ENCODE measurements at places on chromosomes 7 and 10.

DNA sequence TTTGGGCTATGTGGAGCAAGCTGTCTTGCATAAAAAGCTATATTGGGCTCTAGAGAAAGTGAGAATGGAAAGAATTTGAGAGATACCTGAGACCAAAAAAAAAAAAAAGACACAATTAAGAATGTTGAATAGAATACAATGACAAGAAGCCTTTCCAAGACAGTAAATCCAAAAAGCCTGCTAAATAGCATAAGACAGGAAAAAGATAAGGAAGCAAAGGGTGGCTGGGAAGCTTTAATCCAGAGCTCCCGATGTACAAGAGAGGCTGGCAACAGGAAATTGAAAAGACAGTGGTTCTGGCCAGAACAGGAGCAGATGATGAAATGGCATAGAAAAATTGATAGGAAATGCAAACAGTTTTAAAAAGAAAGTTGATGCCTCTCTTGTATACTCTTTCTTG, 174.9 kb downstream of the CACNA2D1 start:
- no peak for DNase-seq

DNA sequence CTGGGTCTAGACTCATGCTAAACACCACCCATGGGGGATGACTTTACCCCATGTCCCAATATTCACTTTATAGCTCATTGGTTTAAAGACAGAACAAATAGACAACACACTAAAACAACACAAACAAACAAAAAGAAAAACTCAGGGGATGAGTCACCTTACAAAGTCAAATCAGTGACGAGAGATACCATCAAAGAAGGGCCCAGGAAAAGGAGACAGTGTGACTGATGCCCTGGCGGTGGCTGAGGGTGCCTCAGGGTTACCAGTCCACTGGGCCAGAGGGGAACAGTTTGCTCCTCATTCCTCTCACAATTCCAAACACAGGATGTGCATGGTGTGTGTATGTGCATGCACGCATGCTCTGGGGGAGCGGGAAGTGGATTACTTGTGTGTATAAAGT, 171.3 kb upstream of the PRKCQ start:
- DNase-seq, result no peak

DNA sequence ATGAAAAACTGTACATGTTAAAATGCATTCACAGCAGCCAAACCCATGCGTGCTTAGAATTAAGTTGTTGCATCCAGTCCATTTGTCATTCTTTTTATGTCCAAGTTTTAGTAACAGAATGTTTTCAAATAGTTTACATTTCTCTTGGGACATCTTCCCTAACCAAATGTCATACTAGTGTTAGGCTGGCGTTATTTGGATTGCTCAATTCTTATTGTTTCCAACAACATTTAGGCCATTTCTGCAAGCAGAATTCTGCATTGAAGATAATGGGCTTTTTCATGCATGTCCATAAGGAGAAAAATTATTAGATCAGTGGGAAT, 203.0 kb downstream of the HIBADH start:
- no peak for DNase-seq

DNA sequence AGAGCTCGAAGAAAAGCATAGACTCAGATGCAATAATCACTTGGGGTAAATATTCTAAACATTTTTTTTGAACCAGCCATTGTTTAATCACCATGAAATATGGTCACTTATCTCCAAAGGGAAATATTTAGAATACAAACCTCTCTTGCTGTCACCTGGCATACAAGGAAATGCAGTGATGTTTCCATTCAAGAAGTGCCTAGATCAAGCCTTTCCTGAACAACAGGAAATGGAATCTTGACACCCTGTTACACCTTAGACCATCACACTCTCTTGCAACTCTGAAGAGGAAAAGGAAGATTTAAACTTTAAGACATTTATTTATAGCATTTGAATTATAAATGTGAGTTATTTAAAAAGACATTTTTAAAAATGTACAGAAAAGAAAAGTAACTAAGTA, 263.0 kb upstream of the BMPER start:
- no peak for DNase-seq

DNA sequence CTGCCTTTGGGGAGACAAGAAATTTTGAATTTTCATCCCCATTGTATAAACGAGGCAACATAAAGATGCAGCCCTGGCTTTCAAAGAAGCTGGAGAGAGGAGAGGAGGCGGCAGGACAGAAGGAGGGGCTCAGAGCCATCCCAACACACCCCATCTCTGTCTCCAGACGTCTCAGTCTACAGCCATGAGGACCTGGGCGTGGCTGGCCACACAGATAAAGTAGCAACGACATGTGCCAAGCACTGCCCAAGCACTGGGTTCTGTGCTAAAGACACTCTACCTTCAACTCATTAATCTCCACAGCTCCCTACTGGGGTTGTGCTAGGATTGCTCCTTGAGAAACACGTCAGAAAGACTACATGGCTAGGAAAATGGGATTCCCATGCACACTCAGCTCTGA, 65.2 kb downstream of the DLG5 start:
- DNase-seq, result no peak

DNA sequence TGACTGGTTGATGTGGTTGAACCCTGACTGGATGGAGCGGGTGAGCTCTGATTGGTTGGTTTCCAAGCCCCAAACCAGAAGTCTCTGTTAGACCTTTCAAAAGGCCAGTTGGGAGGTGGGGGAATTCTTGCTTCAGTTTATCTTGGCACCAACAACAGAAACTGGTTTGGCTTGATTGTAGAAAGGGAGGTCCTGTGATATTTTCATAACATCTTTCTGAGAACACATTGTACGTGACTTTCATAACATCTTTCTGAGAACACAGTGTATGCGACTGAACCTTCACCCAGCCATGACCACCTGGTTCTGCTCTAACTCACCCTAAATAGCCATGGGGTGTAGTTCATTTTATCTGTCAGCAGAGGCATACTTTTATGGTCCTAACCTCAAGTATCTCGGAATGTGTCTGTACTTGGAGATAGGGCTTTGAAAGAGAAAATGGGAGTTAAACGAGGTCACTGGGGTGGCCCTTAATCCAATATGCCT, 88.3 kb downstream of the GALNT17 start:
- DNase-seq, result no peak

DNA sequence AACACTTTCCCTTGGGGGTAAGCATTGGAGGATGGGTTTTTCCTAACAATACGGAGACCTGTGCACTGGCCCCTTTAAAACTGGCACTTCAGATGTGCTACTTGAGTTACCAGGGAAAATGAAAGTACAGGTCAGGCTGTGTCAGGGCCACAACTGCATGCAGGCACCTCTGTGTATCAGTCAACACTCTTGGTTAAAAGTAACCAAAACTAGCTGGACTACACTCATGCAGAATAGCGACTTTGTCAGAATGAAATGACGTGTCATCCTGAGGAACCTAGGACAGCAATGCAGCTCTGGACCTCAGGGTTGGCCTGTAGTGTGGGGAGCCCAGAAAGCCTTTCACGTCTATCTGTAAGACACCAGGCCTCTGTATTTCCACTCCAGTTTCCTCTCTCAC, 33.8 kb upstream of the SMKR1 start:
- no peak for DNase-seq

DNA sequence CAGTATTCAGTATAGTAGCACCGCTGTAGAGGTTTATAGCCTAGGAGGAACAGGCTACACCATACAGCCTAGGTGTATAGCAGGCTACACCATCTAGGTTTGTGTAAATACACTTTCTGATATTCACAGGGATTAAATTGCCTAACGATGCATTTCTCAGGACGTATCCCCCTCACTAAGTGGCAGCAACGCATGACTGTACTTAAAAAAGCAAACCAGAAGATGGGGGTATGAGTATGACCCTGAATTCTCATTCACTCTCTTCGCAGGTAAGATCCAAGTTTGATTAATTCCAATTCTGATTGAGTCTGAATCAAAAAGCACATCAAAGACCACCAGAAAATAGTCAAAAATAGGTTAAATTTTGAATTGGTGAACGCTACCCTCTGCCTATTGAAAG, 972 bp downstream of the ORC5 start:
- DNase-seq, result no peak

DNA sequence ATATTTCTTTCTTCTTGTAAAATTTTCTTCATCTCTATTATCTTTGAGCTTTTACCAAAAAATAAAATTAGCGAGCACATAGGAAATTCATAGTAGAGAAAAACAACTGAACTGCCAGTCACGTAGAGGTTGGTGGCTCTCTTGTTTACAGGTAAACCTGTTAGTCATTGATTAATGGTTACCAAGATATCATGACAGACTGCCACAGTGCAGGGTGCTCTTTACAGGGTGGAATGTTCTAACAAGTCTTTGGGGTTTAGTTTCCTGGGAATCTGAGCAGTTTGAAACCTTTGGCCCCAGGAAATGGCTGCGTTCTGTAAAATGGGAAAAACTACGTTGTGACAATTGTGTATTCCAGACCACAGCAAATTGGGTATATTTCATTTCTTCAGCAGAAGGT, 407.3 kb upstream of the ADARB2 start:
- no peak for DNase-seq

- DNase-seq, result no peak
Measured at GRCh38 chr10:29199941-29200679, 88.8 kb upstream of the LYZL1 start.

DNA sequence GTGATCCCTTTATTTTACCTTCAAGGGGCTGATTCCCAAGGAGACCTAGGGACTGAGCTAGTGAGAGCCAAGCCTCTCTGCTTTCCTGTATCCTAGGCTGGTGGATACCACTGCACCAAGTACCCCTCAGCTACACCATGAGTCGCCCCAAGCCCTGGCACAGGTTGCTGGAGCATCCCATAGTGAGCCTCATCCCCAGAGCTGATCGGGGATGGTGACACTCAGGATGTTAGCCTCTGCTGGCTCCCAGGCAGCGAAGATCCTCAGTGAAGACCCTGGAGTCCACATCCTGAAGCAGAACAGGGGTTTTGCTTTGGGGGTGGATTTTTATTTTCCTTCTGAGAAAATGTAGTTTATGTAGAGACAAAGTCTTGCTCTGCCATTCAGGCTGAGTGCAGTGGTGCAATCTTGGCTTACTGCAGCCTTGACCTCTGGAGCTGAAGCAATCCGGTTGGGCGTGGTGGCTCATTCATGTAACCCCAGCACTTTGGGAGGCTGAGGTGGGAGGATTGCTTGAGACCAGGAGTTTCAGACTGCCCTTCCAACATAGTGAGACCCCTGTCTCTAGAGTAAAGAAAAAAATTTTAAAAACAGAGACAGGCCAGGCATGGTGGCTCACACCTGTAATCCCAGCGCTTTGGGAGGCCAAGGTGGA, 12.5 kb upstream of the ZNF212 start:
- DNase-seq, result no peak

DNA sequence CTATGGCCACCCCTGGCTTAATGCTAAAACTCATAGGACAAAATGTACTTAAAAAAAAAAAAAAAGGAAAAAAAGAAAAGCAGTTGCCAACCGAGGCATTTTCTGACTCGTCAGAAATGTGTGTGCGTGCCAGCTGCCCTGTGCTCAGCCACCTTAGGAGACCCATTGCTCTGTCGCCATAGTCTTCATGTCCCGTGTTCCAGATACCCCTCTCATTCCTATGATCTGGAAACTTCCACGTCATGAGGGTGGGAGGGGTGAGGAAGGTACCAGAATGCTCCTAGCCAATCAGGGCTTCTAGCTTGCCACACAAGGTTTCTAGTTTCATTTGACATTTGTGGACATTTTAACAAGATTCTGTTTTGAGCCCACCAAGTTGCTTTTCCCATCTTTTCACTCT, 212.9 kb downstream of the TCF7L2 start:
- no peak for DNase-seq

DNA sequence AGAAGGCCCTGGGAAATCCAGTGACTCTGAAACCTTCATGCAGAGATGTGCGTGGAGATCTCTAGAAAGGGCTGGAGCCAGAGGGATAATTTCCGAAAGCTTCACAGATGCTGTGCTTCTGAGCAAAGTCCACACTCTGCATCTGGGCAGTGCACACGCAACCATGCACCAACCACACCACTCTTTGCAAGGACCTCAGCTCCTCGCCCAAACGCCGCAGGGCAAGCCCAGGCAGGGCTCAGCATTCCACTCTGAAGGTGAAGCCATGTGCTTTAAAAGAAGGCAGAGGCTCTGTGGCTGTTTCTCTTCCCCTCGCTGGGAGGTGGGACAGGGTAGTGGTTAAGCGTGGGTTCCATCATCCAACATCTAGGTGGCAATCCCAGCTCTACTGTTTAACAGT, 48.4 kb downstream of the ASB13 start:
- no peak for DNase-seq

DNA sequence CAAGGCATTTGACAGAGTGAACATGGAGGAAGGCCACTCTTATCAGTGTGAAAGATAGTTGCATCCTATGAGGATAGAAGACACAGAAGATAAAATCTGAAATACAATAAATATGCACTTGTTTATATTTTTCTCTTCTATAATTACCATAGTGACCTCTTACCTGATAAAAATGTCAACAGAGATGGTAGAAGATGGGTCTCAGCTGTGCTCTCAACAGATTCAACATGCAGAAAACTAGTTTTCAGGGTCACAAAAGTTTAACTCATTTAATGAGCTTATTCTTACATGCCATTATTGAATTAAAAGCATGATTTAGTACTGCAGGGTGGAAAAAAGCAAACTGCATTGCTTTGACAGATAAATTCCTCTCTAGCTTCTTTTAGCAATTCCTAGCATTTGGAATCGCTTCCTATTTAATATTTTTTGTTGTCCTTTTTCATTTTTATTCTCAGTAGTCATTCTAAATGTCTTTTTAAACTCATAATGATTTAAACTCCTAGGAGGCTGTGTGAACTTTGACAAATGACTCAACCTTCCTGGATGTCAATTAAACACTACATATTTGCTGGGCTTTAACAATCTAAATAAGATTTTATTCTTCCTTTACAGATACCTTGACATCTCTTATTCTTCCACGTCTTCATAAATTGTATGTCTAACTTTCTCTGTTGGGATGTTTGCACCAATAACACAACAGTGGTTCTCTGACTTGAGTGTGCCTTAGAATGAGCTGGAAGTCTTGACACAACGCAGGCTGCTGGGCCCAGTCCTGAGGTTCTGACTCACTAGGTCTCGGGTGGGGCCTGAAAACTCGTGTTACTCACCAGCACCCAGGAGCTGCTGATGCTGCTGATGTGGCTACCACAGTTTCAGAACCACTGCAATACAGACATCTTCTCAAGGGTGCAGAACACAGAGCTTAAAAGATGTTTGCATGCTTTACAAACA, 565.5 kb upstream of the IGFBP3 start:
- no peak for DNase-seq

DNA sequence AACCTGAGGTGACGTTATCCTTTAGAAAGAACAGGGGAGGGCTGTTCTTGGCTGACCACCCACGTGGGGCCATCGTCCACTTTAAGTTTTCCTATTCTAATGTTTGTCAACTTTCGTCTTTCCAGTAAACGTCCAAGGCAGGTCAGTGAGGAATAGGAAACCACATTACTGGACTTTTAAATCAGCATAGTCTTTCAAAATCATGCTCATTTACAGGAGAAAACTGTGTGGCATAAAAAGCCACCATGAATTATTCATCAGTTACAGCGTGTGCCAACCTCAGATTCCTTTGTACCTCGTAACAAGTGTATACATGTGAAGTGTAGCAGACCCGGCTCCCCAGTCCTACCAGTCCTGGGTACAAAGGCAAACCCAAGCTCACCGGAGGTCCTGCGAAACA, 25.1 kb upstream of the ABLIM1 start:
- no peak for DNase-seq
